AG10803 (cell line): ENCODE measurements at places on chromosomes 12 and 14.

DNA sequence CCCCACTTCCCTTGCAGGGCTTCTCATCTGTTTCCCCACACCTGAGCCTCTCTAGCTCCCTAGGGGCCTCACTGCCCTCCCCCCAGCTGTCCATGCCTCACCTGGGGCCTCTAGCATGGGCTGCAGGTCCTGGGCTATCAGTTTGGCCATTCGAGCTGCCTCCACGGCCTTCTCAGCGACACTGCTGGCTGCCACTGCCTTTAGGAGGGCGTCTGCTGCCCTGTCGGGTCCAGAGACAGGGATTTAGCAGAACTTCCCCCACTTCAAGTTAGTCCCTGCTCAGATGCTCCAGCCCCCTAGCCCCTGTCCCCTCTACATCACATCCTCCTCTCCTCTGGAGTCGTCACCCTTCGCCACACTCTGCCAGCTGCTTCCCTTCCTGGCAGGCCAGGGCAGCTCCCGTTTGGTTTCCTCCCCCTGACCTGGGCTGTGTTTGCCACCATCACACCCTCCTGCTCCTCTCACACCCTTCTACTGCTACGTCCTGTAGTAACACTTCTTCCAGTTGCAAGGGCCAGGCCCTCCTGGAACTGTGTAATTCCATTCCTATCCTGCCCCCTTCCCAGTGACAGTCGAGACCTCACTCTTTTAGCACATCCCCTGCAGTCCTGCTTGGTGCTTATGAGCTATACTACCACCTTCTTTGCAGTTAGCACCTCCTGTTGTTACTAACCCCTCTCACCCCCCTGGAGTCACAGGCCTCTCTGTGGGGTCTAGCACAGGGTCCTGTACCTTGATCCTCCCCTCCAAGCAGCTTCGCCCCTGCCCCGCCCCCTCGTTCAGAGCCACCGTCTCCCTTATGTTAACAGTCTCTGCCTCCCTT, 4.3 kb upstream of the AP1G2 start:
- DNase-seq = no peak

DNA sequence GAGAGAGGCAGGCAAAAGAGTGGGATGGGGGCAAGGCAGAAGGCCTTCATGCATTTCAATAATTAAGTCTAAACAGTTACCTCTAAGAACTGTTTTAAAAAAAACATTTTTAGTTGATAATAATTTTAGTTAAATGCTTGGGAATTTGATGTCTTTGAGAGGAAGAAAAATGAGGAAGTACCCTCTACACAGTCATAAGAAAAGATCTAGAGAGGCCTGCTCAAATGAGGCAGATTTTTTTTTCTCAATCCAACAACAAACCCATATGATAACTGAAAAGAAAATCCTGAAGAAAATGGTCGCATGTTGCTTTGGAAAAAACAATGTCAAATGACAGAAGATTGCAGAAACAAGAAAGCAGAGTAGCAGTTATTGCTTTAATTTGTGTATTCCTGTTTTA, 25.6 kb downstream of the SINHCAF start:
- DNase-seq = no peak

DNA sequence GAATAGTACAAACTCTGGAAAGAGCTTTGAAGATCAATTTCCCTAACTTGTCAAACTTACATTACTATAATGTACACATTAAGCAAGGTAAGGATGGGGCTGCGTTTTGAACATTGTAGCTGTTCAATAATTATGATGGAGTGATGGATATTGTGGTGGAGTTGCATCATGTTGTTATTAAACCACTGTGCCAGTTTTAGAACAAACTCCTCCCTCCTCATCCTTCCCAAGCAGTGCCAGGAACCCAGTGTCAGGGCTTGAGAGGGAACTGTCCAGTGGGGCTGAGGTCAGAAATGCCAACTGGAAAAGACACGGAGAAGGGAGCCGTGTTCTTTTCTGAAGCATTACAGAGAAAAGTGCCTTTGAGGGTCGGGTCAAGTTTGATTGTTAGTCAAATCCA, 31.9 kb upstream of the PAPOLA start:
- no peak for DNase-seq

GRCh38 chr12:106629797-106630659, 47.2 kb downstream of the RFX4 start:
- no peak for DNase-seq

GRCh38 chr12:18859400-18859799, 121.5 kb downstream of the CAPZA3 start:
- DNase-seq = no peak

DNA sequence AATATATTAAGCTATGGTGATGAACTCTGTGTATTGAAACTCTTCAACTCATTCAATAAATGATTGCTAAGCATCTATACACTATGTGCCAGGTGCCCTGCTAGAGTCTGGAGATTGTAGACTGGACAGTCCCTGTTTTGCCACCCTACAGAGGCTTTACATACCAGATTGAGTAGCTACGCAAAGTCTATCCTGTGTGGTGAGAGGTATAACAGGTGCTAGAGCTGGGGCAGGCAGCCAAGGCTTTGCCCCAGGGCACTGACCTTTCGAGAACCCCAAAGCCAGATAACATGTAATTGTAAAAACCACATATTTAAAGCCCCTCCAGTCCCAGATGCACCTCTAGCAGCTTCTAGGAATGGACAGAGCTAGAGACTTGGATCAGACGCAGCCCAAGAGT, 52.8 kb downstream of the PPM1H start:
- no peak for DNase-seq

- DNase-seq = no peak
Measured at GRCh38 chr12:51424094-51424661, 453 bp upstream of the SLC4A8 start.

DNA sequence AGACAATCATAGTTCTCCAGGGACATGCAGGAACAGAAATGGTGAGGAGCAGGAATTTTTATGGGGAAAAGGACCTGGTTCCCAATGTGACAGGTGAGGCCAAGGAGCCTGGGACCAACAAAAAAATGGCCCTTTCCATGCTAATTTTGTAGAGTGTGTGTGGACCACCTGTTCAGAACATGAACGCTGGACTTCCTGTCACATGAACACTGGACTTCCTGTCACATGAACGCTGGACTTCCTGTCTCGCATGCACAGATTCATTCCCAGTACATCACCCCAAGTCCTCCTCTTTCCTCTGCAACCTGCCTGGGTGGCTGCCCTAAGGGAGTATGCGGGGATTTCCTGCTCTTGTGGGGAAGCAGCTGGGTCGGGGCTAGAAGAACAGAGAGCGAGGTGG, 10.1 kb downstream of the FGF6 start:
- DNase-seq = no peak

GRCh38 chr14:59018978-59019377, 169.5 kb upstream of the DAAM1 start:
- no peak for DNase-seq
